ENCODE measurements at places on chromosomes 4 and X. TPM values are rescaled to one million over a fixed set of nuclear protein-coding genes. Genes with fewer than 3 reads are reported as not detected.
A peak's percentile ranks its signal among the peaks of the same experiment; 100 is the strongest.

DNA sequence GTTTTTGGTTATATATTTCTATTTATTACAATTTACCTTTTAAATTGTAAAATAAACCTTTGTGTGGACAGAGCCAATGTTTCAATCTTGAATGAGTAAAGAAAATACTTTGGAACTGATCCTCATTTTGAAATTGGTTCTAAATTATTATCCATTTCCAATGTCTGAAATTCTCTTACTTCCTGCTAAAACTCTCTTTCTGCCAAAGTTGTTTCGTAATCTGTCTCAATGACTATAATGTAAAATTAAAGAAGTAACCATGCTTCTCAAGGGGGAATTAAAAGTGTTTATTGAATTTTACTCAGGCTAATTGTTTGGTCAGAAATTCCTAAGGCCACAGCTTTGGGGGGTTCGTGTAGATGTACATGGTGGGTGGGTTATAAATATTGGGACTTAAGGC lies 34.8 kb downstream of the YIPF6 start:
- DNase-seq, result peak; percentile 17

- DNase-seq, result no peak
Observed at GRCh38 chr4:112093636-112094202, 51.5 kb upstream of the FAM241A start.

FGFBP1 gene
- total RNA-seq, result not detected

NLGN4X gene
- 0.08 TPM for total RNA-seq

DNA sequence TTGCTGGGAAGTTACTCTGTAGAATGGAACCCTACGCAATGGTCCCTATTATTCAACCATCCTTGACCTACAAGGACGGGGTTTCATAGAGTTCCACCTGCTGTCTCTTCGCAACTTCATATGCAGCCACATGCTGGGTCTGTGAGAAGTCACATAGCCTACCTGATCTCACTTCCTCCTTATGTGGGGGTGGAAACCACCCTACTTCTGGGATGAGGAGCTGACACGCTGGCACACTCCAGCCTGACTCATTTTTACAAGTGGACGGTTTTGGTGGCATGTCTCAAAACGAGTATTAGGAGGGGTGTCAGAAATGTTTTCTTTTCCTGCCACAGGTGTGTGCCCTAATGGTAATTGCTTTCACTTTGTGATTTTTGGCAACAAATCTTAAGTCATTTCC lies 36.8 kb upstream of the ARSD start:
- DNase-seq, result no peak

Measured in fibroblast of the aortic adventitia (primary cell).